ENCODE measurements at places on chromosomes 1 and 21.

GRCh38 chr1:164610538-164611222, 51.7 kb downstream of the PBX1 start:
- no peak for DNase-seq

- DNase-seq: no peak
Observed at GRCh38 chr1:23719162-23719820, 24.0 kb upstream of the ELOA start.

GRCh38 chr1:87246436-87246835, 82.2 kb upstream of the LMO4 start:
- peak; percentile 2 for DNase-seq

DNA sequence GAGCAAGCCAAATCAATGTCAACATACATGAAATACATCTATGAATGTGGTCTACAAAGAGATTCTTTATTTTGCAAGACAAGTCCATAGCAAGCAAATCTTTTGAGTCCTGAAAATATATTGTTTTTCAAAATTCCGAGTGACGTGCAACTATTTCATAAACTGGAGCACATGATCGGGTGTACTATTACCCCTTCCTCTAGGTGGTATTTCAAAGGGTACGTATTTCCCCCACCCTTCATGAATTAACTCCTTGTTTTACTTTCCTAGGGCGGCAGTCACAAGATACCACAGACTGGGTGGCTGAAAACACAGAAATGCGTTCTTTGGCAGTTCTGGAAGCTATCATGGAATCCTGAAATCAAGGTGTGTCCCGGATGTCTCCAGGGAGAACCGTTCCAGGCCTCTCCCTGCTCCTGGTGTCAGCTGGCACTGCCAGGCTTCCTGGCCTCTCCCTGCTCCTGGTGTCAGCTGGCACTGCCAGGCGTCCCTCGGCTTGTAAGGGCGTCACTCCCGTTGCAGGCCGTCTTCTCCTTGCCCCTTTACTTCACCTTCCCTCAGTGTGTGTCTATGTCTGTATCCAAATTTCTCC, 55.3 kb downstream of the RIPK4 start:
- no peak for DNase-seq

DNA sequence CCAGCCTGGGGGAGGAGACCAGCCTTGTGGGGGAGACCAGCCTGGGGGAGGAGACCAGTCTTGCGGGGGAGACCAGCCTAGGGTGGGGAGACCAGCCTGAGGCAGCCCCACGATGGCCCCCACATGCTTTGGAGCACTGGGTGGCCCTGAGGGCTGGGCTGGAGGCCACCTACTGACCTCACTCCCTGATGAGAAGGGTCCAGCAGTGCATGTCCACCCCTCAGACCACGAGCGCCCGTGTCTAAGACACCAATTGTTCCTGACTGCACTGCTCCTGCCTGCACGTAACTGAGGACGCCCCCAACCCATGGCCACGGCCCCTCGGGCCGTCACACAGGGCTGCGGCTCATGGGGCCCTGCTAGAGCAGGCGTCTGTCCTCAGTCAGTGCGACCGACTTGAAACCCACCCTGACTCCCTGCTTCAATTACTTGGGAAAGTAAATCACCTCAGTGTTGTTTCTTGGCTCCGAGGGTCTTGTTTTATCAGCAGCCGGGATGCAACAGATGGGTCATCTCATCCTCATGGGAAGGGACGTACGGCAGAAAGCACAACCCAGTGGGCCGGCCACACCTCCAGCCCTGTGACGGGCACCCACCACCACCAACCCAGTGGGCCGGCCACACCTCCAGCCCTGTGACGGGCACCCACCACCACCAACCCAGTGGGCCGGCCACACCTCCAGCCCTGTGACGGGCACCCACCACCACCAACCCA, at the start of gene SPATC1L:
Gene SPATC1L (minus strand): TSS at position 550 of the 715 bp plus-strand sequence. CDS start 1,643 bp downstream, outside the sequence.
- DNase-seq: peak; percentile 51

DNA sequence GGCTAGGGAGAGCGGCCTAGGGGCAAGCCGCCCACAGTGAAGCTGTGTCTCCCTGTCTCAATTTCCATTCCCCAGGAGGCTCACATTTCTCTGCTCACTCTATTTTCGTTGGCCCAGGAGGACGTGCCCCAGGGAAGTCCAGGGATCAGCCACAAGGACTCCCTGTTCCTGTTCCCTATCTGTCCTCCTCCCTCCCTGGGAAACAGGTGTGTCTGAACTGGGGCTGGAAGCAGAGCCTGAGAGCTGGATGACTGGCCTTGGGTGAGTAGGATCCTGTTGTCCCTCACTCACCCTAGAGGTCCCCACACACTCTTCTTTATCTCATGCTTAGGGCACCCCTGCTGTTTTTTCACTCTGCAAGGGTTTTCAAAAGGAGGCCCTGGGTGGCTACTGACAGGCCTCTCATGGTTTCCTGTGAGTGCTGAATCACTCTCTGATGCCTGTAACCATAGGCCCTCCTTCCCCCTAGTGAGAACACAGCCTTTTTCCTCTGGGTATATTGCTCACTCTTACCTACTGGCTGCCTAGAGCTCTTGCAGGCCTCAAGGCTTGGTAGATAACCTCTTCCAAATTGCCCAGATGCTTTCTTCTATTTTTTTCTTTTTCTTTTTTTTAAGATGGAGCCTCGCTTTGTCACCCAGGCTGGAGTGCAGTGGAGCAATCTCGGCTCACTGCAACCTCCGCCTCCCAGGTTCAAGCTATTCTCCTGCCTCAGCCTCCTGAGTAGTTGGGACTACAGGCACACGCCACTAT, 3.3 kb upstream of the UTP11 start:
- DNase-seq: no peak

DNA sequence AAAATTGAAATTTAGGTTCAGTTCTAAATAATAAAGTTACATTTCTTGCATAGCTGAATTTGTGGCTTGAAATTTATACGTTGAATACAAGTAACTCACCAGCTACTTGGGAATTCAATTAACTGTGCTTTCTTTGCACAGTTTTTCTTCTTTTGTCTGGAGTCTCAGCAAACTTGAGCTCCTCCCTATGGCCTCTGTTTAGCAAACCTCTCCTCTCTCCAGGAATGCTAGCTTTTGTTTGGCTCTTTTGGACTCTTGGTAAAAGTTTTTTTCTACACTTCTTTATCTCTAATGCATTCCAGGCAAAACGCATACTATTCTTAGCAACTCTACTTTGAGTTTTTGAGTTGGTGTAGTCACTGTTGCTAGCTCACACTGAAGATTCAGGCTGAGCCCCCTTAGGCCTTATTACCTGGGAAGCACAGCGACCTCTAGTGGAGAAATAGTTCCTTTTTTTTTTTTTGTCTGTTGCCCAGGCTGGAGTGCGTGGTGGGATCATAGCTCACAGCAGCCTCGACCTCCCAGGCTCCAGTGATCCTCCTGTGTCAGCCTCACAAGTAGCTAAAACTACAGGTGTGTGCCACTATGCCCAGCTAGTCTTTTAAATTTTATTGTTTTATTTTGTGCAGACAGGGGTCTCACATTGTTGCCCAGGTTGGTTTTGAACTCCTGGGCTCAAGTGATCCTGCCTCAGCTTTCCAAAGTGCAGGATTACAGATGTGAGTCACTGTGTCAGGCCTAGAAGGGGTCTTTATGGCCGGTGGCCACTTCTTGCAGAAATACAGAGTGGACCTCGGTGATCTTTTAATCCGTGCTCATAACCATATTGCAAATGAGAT, 61.7 kb downstream of the CASQ2 start:
- DNase-seq: peak; percentile 33

GRCh38 chr1:207825409-207825695, 73.5 kb downstream of the CD46 start:
- no peak for DNase-seq

DNA sequence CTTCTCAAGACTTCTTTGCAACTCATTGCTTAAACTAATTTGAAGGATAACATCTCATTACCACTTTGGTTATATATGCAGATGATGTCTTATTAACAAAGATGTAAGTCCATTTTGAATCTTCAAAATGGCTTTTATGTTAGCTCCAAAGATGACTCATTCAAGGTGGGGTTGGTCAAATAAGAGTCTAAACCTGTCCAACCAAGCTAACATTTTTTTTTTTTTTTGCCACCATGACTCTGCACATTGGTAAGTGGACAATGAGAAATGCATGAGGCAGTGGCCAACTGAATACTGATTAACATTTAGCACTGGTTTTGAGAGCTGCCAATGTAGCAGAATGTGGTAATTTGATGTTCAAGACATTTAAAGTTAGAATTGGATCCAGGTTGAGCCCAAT, 278 bp upstream of the KRTAP27-1 start:
- DNase-seq: no peak

DNA sequence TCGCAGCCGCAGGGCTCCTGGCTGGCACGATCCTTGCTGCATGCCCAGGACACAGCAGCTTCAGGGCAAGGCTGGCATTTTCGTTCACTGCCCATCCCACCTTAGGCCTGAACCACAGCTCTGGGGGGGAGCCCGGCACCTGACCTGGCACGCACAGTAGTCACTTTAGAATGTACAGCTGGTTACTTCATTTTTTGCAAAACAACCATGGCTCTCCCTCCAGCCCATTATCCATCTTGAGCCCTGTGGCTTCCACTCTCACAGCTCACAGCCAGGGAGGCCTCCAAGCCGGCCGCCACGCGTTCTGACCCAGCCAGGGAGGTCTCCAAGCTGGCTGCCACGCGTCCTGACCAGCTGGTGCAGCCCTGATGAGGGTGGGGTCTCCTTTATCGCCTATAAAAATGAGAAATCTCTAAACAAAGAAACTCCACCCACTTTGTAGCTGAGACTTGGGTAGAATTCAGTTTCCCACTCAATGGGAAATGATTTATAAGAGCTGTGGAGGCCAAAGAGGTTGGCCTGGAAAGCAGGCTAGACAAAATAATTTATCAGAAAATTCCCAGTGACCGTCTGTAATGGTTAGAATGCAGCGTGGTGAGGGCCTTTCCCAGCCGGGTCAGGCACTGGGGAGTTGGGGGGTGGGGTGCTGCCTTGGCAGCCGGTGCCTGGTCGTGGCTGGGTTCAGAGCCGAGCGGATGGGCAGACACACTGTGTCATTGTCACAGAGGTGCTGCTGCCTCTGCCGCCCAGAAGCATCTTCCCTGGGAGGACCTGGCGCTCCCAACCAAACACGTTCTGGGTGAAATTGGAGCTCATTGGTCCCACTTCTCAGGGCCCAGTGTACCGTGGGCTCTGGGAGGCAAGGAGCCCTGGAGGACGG, 54.6 kb upstream of the ACTRT2 start:
- no peak for DNase-seq

- peak; percentile 10 for DNase-seq
Observed at GRCh38 chr1:207495801-207496792, at the start of gene CR1. TSS of gene CR1 (plus strand) at chr1:207496157. CDS start at chr1:207496268, 111 bp downstream.

DNA sequence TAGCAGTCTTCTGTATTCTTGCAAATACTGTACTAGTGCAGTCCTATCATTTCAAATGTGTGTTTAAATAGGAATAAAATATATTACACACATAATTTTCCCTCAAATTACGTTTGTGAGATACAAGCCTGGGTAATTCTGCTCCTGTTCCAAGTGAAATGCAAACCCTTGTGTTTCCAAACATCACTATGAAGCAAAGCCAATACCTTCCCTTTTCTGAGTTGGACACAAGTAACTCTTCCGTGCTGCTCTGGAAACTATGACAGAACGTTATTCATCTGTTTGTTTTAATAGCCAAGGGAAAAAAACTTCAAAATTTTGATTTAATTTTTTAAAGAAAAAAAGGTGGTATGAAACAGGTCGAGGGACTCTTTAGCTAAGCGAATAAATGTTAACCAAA, 73.7 kb upstream of the UBE2U start:
- DNase-seq: no peak

DNA sequence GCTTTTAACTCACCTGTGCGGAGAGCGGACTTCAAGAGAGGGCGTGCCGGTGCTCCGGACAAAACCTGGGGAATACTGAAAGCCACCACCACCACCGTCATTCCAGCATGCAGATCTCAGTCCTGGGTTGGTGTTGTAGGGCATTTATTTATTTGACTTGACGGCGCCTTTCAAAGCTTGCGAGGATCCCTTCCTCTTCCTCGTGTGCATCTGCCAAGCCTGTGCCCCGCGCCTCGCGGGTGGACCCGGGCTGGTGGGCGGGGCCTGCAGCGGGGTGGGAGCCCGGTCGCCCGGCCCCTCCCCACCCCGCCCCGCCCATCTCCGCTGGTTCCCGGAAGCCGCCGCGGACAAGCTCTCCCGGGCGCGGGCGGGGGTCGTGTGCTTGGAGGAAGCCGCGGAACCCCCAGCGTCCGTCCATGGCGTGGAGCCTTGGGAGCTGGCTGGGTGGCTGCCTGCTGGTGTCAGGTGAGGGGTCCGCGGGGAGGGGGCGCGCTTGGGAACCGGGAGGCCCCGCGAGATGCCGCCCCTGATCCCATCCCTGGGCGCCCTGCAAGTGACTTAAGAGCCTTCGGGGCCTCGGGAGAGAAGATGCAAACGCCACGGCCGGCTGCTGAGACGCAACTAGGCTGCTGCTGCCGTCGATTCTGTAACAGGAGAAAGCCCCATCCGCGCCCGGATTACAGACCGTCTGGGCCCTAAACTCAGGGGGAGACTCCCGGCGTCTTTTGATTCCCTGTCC, at the start of gene IL10RB:
Gene IL10RB (plus strand): TSS at position 318 of the 739 bp plus-strand sequence. CDS start 99 bp downstream, at position 417.
- DNase-seq: peak; percentile 85

- no peak for DNase-seq
Observed at GRCh38 chr1:52238474-52238873, 96.6 kb downstream of the ZFYVE9 start.

DNA sequence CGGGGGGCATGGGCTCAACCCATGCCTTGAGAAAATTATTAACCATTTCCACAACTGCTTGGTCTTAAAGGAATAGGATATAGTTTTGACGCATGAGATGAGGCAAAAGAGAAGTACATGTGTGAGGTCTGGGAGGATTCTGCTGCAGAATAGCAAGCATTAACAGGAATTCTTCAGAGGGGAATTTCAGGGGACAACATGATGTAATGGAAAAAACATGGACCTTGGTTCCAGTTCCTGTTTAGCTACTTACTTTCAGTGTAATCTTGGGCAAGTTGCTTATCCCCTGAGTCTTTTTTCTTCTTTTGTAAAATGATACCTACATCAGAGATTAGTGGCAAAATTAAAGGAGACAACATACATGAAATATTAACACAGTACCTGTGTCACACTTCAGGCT, 85.6 kb downstream of the PRRX1 start:
- no peak for DNase-seq

GRCh38 chr1:18633422-18634155, 2.9 kb downstream of the PAX7 start:
- no peak for DNase-seq

GRCh38 chr1:230211436-230212145, 144.6 kb downstream of the GALNT2 start:
- DNase-seq: no peak

GRCh38 chr21:35254006-35254764, 205.1 kb upstream of the RUNX1 start:
- no peak for DNase-seq

DNA sequence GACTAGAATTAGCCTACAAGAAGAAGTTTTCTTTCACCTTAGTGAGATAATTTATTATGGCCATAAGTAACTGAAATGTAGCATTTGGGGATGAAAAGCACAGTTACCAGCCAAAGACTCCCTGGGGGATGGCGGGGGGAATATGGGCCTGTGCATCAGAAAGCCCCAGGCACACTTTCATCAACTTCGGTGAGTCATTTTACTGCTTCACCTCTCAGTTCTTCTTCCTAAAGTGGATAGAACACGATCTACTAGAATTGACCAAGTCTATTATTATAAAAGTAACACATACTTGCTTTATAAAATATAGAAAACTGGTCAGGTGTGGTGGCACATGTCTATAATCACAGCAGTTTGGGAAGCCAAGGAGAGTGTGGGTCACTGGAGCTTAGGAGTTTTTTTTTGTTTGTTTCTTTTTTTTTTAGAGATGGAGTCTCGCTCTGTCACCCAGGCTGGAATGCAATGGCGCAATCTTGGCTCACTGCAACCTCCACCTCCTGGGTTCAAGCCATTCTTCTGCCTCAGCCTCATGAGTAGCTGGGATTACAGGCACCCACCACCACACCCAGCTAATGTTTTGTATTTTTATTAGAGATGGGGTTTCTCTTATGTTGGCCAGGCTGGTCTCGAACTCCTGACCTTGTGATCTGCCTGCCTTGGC, 141.8 kb downstream of the ZZZ3 start:
- no peak for DNase-seq

Data from NCI-H524 (cell line).